Ascending aorta (tissue), 2 donors: ENCODE measurements at places on chromosomes 1 and 21.

DNA sequence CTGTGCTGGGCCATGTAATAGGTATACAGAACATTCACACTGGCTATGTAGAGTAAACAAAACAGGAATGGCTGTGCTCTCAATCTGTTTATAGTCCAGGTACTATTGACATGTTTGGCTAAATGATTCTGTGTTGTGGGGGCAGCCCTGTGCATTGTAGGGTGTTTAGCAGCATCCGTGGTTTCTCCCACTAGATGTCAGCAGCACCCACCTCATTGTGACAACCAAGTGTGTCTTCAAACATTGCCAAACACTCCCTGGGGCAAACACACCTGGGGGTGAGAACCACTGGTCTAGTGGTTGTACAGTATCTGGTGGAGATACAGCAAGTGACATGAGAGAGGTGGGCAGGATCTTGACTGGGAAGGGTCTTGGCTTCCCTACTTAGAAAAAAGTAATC is 80.4 kb upstream of the SPATA6 start:
- no peak for DNase-seq

DNA sequence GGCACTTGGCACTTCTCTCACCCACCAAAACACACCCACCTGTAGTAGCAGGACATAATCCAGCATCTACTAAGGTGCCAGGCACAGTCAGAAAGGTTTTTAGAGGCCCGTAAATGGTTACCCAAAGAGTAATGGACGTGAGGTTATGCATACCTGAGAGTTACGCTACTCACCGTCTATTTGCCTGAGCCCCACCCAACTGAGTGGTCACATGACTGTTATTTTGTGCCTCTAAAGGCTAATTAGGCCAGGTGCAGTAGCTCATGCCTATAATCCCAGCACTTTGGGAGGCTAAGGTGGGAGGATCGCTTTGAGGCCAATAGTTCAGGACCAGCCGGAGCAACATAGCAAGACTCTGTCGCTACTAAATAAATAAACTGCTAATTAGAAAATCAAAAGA is 11.0 kb downstream of the LMX1A start:
- no peak for DNase-seq

- no peak for DNase-seq
Observed at GRCh38 chr1:40003156-40004093, 37.1 kb upstream of the CAP1 start.

GRCh38 chr1:28871631-28872401 is 42.6 kb upstream of the EPB41 start:
- DNase-seq = no peak

DNA sequence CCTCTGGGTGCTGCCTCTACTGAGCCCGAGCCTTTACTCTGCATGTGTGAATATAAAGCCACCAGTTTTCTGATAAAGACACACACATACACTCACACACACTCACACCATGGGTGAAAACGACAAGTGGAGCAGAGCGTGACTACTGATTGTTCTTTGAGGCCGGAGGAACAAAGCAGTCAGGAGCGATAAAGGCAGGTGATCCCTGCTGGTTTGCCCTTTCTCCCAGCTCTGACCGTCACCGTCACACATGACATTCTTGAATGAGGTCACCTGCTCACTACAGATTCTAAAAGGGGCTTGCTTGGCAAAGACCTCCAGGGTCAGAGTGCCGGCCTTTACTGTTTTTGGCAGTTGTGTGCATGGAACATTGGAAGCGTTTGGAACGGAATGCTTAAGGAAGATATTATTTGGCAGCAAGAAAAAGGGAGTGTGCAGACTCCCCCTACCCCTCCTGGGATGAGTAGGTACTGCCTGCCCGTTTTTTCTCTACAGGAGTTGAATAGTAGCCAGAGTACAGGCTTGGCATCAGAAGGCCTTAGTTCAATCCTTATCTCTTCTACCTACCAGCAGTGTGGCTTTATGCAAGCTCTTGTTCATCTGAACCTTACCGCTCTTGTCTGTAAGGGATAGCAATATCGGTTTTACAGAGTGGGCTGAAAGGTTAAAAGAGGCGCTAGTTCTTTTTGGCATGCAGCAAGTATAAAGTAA is 79.7 kb downstream of the PBX1 start:
- no peak for DNase-seq

DNA sequence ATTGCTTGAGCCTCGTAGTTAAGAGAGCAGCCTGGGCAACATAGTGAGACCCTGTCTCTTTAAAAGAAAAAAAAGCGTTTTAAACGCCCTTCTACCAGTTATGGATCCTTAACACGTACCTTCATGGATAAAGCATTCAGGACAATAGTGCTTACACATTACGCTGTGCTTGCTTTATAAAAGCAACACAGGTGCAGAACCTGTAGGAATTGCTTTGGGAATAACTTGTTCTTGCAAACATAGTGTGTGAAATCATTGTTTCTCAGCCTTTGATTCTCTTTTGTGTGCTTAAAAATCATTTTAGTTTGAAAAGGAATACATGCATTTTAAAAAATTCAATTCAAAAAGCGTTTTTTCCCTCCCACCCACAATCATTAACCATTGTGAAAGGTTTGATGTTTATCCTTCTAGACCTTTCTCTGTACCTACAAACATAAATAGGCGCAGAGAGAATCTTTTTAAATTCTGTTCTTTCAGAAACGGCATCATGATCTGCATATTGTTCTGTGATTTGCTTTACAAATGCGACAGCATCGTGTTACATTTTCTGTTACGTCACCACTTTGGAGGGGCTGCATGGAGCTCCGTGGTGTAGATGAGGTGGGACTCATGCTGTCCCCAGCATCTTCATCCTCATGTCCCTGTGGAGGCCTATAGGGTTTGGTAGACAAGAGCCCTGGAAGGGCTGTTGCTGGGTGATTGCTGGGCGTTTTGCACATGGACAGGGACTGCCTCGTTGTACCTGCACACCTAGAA is 54.6 kb downstream of the SPSB1 start:
- no peak for DNase-seq

GRCh38 chr1:92583821-92584760 is 97.4 kb upstream of the GFI1 start:
- DNase-seq = no peak

DNA sequence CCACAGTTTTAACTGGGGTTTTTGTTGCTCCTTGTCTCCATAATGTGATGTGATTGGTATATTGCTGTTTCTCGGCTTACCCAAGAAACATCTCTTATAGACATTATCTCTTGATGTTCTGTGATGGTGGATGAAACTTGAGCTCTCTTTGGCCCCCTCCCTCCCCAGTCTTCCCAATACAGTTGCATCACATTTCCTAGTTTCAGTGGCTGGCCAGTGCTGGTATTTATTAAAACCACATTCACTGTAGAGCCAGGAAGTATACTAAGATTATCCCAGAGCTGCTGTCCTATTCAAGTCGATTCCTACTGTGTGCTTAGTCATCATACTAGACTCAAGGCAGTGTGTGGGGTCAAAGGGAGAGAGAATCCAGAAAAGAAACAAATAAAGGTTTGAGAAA is 244.4 kb downstream of the KAZN start:
- no peak for DNase-seq
